ENCODE measurements at places on chromosomes 11 and 22. TPM values are rescaled to one million over a fixed set of nuclear protein-coding genes. Genes with fewer than 3 reads are reported as not detected.

GRCh38 chr11:22244986-22245592 is 52.2 kb downstream of the ANO5 start:
- no peak for DNase-seq

DNA sequence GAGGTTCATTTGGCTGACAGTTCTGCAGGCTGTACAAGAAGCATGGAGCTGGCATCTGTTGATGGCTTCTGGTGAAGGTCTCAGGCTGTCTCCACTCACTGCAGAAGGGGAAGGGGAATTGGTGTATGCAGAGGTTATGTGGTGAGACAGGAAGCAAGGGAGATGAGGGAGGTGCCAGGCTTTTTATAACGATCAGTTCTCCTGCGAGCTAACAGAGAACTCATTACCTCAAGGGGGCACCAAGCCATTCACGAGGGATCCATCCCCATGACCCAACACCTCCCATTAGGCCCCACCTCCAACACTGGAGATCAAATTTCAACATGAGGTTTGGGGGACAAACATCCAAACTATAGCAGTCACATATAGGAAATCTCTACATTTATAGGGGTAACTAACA is 38.7 kb upstream of the E2F8 start:
- DNase-seq = no peak

- DNase-seq = no peak
Measured at GRCh38 chr11:19193916-19194315, 7.9 kb downstream of the CSRP3 start.

The ARHGAP32 gene
- total RNA-seq = 42.0 TPM

The BIK gene
- not detected for total RNA-seq
